ENCODE measurements at places on chromosomes 16 and 17.

DNA sequence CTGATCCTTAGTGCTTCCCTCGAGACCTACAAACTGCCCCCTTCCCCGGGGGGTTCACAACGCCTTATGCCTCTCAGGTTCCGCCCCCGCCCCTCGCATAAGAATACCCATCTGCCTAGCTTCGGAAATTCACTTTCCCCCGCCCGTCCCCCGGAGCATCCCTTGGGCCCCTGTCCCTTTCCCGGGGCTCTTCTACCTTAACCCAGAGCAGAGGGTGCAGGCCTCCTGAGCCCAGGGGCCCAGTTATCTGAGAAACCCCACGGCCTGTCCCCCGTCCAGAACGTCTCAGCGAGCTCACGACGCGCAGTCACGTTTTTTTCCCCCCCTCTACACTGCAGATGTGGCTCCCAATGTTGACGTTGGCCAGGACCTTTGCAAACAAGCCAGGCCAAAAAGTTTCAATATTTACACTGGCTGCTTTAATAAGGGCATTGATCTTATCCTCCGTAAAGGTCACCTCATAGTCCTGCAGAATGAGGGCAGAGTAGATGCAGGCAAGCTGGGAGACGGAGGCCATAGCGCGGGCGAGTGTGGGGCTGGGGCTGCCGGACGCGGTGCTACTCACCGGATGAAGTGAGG, 1.4 kb upstream of the NBR1 start:
- DNase-seq = no peak

GRCh38 chr17:21674242-21674731, 18.0 kb upstream of the KCNJ18 start:
- no peak for DNase-seq

GRCh38 chr17:39648616-39649366, 11.8 kb downstream of the STARD3 start:
- no peak for DNase-seq

DNA sequence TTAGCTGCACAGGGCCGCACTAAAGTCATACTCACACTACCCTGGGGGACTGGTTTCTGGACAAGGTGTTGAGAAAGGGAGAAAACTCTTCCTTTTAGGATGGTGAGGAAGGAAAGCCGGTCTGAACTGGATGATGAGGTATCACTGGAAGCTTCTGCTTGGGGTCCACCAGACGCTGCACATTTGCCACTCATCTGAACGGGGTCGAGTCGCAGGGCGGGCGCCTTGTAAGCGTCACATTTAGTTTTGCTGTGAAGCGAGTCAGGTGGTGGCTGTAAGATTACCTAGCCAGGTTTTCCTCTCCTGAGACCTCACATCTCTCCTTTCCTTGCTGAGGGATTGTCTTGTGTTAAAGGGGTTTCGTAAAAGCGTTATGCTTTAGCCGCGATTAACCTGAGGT, 2.3 kb downstream of the JPT2 start:
- DNase-seq = no peak

DNA sequence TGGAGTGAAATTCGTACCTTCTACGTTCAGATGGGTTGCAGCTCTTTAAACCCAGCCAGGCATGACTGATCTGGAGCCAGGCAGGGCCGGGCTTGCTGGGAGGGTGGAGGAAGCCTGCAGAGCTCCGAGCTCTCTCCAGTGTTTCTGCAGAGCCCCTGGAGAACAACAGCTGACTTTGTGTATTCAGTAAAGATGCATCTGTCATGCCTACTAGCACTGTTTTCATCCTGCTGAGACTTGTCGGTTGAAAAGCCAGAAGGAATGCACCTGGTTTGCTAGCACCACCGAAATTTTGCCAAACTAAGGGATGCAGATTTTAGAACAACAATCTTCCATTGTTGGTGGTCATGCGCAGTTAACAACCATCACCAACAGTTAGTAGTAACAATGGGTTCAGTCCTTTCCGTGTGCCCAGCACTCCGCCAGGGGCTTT, 22.4 kb upstream of the SCNN1B start:
- no peak for DNase-seq

DNA sequence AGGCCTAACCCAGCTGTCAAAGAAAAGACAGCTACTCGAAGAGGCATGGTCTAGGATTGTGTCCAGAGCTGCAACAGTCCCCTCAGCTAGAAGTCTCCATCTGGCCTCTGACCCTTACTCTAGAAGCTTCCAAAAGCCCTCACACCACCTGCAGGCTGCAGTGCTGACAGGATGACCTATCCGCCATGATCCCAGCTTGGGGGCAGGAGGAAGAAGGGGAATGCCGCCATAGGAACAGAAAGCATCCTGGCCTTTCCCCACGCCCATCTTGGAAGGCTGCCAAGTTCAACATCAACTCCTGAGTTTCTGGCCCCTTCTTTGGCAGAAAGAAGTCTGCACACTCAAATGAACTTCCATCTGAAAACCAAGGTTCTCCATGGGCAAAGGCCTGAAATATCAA, 3.1 kb upstream of the KRT36 start:
- no peak for DNase-seq

DNA sequence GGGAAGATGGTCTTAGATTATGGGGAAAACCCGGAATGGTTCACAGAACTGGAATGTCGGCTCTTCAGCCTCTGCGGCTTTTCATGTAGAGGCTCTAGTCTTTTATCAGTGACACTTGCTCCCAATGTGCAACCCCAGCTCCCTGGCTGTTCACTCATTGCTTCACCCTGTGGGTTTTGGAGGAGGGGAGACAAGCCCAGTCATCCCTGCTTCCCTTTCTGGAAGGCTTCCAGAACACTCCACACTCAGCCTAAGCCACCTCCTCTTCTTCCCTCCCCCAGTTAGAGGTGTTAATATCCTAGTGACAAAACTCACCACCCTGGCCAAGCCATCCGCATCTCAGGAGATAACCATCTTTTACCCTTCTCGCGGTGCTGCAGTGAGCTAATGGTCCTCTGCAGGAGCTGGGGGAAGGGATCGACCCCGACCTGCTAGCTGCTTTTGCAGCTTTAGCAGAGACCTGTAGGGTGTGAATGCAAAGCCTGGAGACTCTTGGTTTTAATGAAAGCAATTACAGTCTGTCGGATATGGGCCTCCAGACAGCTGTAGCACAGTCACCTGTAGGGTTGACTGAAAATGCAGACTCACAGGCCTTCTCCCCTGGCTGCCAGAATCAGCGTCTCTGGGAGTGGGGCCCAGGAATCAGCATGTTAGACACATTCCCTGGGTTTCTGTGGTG, 24.3 kb upstream of the LASP1NB start:
- peak; percentile 99 for DNase-seq

DNA sequence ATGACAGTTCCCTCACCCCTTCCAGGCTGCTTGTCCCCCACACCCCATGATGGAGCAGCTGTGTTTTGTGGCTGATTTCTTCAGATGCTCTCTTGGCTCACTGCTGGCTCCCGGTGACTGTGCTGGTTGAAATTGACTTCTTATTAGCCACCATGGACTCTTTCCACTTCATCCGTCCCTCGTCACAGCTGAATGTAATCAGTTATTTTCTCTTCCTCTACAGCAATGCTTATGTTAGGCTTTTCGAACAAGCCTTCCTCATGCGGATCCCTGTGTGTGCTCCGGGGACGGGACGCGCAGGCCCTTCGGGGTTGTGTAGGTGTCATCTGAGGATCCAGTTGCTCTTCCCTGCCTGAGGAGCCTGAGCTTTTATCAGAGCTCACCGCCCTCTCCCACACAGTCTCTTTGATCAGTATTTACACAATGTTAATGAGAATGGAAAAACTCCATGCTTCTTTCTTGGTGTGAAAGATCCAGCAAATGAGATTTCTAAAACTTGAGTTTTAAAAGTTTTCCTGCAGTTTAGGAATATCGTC, 87.5 kb downstream of the RPTOR start:
- DNase-seq = no peak

Measured in kidney glomerular epithelial cell (primary cell).